ENCODE measurements at places on chromosomes 6 and 20.

- DNase-seq = no peak
Measured at GRCh38 chr6:161058741-161059140, 67.2 kb downstream of the MAP3K4 start.

DNA sequence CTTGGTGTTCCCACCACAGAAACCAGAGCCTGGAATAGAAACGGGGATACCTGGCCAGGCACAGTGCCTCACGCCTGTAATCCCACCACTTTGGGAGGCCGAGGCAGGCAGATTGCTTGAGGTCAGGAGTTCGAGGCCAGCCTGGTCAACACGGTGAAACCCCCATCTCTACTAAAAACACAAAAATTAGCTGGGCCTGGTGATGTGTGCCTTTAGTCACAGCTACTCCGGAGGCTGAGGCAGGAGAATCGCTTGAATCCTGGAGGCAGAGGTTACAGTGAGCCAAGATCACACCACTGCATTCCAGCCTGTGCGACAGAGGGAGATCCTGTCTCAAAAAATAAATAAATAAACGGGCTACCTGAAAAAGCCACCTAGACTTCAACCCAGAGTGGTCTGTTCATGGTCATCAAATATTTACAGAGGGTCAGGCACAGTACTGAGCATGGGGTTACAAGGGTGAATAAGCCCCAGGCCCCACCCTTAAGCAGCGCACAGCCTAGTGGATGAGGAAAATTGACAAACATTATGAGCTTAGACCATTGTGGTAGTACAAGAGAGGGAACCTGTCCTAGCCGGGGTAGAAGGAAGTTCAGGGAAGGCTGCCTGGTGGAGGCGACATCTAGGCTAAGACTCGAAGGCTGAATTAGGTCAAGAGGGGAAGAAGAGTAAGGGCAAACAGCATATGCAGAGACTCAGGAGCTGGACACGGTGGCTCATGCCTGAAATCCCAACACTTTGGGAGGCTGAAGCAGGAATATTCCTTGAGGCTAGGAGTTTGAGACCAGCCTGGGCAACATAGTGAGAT is 7.2 kb upstream of the PCIF1 start:
- DNase-seq = no peak

GRCh38 chr6:168192195-168192900 is 113.3 kb upstream of the FRMD1 start:
- DNase-seq = no peak

DNA sequence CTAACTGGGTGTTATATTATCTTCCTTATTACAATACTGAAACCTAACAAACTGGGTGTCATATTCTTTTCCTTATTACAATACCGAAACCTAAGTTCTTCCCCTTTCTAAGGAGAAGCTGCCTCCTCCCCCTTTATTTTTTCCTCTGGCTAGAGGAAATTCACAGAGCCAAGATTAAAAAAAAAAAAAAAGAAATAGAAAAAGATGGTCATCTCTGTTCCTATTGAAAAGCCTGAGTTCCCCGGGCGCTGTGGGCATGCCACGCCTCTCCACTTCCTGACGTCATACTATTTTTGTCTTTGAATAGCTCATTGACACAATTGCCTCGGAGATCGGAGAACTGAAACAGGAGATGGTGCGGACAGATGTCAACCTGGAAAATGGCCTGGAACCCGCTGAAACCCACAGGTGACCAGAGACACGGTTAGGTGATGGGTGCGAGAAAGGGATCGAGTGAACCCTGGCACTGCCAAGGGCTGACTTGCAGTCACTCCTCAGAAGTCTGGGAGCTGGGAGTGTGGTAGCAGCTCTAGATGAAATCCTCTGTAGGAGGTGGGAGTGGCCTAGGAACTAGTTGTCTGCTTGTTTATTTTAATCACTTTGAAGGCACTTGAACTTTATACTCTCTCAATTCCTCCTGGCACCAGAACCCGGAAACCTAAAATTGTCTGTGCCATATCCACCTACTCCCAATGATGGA is 82.2 kb upstream of the NAA20 start:
- DNase-seq = no peak

- no peak for DNase-seq
Measured at GRCh38 chr6:56624046-56624727, 18.5 kb downstream of the DST start.

DNA sequence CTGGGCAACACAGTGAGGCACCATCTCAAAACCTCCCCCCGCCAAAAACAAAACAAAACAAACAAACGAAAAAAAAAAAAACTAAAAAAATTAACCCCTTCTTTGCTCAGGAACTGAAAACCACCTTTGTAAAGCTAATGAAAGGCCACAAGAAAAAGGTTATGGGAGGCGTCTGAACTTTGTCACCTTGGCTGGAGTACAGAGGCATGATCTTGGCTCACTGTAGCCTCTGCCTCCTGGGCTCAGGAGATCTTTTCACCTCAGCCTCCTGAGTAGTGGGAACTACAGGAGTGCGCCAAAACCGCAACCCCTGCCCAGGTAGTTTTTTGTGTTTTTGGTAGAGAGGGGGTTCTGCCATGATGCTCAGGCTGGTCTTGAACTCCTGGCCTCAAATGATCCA is 337.9 kb downstream of the TBC1D32 start:
- DNase-seq = no peak

DNA sequence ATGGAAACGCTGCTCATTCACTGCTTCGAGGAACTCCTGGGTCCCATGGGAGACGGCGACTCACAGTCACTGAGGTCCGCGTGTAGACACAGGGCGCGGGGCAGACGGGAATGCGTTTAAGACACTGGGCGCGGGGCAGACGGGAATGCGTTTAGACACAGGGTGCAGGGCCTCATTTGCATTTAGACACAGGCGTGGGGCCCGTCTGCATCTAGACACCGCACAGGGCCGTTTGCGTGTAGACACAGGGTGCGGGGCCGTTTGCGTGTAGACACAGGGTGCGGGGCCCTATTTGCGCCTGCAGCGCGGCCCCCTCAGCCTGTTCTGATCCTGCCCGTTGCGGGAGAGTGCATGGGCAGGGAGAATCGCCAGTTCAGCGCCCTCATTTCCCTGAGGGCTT is 10.4 kb downstream of the DACT2 start:
- no peak for DNase-seq

- no peak for DNase-seq
Measured at GRCh38 chr20:60484316-60484715, 526.1 kb downstream of the CDH26 start.

- DNase-seq = no peak
Measured at GRCh38 chr6:170464080-170464479, 89.0 kb downstream of the PSMB1 start.

DNA sequence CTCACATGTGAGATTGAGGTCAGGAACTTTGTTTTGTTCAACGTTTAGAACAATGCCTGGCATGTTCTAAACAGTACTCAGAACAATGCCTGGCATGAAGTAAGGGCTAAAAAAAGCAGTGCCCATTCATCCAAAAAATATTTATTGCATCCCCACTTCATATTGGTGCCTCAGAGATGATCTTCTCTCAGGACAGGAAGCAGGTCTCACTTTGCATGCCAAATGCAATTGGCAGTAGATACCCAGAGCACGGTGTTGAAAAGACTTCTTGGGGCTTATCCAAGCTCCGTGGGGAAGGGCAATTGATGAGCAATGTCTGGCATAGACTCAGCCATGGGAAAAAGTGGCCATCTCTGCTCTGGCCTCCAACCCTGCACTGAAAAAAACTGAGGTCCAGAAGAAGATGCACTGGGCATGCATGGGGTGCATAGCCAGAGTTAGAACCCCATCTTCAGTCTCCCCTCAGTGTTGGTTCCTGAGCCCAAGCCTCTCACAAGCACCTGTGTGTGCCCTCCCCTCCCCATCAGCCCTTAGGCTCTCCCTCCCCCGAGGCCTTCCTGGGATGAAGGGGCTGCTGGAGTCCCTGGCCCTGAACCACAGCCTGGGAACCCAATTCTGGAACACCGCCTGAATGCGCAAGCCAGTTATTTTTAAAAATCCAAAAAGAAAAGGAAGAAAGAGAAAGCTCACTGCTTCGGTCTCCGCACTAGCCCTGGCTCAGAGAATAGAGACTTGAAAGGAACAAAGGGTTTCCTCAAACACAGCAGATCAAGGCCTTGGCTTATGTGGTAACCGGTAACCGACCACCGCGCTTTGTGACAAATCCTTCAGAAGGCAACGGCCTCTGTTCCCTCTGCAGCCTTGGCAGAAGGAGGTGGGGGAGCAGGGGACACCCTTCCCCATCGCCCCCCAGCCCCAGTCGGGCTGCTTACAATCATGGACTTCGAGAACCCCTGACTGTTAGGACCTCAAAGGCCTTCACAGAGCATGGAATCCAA is 78.5 kb upstream of the SIRPA start:
- DNase-seq = no peak

- no peak for DNase-seq
Measured at GRCh38 chr6:32109114-32109764, at the start of gene TNXB. Gene TNXB, minus strand, starts transcription at chr6:32109338. Its CDS starts 11,140 bp downstream, at chr6:32098198.

DNA sequence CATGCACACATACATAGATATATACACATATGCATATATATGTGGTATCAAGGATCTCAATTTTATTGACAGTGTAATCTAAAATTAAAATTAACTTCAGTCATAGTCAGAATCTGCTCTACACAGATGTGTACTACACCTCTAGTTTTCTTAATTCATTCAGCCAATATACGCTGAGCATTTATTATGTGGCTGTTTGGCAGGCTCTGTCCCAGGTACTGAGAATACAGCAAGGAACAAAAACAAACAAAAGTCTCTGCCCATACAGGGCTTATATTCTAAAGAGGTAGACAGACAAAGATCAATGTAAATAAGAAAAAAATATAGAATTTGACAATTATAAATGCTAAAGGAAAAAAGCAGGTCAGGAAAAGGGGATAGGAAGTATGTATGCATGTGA is 7.8 kb upstream of the RGS17 start:
- DNase-seq = no peak

- DNase-seq = no peak
Measured at GRCh38 chr6:29941471-29941870, 861 bp upstream of the HLA-A start.

GRCh38 chr20:18496042-18496441 is 983 bp downstream of the RBBP9 start:
- no peak for DNase-seq

GRCh38 chr6:158165919-158166416 is 2.1 kb downstream of the SERAC1 start:
- DNase-seq = no peak

- DNase-seq = no peak
Measured at GRCh38 chr6:132812756-132813172, 1.6 kb upstream of the RPS12 start.

DNA sequence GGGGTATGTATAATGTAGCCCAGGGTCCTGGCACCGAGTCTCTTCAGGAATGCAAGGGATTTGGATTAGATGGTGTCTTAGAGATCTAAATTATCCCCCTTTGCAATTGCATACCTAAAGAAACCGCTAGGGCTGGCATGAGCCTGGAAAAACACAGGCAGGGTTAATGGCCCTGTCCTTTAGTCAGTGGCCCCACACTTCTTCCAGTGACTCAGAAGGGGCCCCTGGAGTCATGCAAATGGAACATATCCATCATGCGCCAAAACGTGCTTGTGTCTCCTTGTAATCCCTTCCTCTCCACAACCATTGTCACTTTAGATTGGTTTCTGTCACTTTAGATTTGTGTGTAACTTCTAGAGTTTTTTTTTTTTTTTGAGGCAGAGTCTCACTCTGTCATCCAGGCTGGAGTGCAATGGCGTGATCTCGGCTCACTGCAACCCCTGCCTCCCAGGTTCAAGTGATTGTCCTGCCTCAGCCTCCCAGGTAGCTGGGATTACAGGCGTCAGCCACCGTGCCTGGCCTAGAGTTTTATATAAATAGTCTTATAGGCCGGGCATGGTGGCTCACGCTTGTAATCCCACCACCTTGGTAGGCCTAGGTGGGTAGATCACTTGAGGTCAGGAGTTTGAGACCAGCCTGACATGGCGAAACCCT is 8.7 kb upstream of the MYBL2 start:
- DNase-seq = peak; percentile 14

DNA sequence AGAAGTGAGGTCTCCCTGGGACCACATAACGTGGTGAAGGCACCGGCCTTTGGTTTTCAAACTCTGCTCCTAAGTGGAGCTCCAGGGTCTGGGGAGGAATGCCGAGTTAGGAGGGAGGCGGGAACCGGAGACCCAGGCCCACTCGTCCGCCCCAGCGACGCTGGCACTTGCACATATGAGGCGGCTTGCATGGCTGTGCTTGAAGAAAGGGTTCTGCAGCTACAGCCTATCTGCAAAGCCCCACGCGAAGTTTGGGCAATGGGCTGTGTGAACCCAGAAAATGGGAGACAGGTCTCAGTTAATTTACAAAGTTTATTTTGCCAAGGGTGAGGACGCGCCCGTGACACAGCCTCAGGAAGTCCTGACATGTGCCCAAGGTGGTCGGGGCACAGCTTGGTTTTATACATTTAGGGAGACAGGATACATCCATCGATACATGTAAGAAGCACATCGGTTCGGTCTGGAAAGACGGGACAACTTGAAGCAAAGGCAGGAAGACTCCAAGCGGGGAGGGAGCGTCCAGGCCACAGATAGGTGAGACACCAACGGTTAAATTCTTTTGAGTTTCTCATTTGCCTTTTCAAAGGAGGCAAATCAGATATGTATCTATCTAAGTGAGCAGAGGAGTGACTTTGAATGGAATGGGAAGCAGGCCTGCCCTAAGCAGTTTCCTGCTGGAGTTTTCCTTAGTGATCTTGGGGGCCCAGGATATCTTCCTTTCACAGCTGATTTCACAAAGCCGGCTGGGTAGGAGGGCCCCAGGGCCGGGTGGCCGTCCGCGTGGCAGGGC is 782 bp upstream of the PCMTD2 start:
- no peak for DNase-seq

DNA sequence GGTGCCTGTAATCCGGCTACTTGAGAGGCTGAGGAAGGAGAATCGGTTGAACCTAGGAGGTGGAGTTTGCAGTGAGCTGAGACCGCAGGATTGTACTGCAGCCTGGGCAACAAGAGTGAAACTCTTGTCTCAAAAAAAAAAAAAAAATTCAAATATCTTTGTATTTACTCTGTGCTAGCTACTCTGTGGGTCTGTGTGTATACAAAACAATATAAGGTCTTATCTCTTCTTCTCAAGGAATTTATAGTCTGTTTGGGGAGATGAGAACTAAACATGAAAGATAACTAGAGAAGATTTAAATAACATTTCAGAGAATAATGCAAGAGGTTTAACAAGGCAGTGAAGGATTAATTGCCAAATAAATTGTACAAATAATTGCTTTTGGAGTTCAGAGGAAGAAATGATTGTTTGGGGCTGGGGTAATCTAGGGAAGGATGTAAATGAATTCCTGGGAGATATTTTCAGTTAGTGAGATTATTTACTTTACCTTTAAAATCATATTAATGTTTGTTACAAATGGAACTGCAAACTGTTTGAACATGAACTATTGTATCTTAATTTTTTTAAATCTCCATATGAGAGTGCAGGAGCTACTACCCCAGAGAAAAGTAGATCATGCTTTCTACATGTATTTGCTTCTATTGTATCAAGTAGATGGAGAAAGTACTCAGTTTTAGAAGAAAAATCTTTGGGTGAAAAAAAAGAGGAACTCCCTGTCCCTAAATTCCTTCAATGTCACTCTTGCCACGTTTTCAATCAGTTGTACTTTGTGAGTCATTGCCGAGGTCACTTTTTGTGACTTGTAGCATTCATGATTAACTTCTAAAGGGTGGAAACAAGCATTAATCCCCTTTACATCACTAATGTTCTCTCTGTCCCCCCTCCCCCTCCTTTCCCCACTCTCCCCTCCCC is 39.0 kb downstream of the NCOA3 start:
- DNase-seq = no peak
